Thymus (tissue), 14 donors: ENCODE measurements at places on chromosomes 4 and X.

- DNase-seq: no peak
These were observed 12.5 kb upstream of the SPATA4 start for GRCh38 chr4:176207839-176208238.

DNA sequence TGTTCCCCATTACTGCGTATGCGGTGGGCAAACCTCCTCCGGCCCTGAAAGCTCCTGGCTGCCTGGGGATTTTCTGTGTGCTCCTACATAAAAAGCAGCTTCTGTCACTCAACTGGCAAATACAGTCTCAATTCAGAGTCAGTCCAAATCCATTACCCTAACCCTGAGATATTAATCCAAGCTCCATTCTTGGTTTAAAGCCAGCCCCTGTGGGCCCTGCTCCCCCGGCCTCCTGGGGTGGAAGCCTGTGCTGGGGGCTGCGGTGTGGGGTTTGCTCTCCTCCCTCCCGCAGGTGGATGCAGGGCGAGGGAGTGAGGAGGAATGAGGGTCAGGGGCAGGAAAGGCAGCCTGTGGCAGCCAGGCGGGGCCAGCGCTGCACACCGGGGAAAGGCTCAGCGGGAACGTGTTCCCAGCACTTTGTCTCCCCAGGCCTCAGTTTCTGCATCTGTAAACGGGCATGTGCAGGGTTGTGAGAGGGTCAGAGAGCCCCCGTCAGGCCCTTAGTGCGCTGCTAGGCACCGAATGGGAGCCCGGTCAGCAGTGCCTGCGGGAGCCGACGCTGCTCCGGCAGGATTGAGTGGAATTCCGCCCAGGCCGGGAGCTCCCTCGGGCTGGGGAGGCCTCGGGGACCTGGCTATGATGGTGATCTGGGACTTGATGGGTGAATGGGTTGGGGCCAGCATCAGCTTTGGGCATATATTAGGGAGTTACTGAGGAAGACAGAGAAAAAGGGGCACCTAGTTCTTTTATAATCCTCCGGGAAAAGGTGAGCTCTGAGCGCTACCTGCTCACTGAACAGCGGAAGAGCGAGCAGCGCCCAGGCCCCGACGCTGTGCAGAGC is 6.3 kb upstream of the RGS12 start:
- no peak for DNase-seq

GRCh38 chr4:77014256-77014655 is 61.5 kb downstream of the CCNI start:
- DNase-seq: no peak

- no peak for DNase-seq
These were observed 1.4 kb upstream of the FAM53A start for GRCh38 chr4:1685235-1686150.

GRCh38 chr4:57023104-57023503 is 44.4 kb downstream of the POLR2B start:
- DNase-seq: no peak

DNA sequence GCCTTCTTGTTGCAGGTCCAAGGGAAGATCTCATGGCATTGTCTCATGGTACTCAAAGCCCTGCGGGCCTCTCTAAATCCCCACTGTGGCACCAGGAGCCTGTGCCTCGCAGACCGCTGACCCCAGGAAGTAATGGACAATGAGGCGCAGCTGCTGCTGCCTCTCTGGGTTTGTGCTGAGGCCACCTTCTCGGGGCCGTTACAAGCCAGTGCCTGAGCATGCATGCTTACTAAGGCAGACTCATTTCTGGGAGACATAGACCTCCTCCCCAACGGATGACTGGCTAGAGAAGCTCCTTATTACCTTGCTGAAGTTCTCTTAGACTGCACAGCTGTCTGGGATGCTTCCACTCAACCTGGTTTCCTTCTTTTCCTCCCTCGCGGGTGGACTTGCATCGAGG is 1.3 kb downstream of the BDH2 start:
- DNase-seq: no peak

DNA sequence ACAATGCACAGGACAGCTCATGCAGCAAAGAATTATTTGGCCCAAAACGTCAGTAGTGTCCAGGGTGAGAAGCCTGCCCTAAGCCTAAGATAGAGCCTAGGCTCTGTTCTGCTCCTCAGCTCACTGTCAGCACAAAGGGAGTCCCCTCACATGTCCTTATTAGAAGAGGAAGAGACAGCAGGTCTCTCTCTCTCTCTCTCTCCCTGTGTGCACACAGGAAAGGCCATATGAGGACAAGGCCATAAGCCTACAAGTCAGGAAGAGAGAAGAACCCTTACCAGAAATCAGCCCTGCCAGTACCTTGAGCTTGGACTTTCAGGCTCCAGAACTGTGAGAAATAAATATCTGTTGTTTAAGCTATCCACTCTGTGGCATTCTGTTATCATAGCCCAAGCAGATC is 20.4 kb downstream of the FAM184B start:
- no peak for DNase-seq

DNA sequence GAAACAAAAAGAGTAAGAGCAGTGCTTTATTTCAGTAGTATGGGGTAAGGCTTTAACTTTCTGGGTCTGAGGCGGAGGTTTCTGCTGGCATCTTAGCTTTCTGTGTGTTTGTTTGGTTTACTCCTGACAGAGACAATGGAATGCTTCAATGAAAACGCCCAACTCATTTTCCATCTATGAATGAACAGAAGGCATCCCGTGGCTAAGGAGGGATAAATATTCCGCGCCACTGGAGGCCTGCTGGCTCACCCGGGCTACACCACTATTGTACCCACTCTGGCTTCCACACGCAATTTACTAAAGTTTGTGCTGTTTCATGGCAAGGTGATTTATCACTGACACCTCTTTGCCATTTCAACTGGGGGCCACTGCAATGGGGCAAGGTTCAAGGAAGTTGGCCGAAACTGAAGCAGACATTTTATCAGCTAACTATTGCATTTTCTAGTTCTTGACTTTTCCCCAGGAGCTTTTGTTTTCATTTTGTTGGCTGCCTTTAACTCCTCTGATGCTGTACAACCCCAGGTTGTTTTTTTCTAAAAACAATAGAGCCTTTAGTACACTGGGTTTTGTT is 32.8 kb upstream of the PPARGC1A start:
- no peak for DNase-seq
